T1000 (cell line): ENCODE measurements at places on chromosomes 11 and 22.
A peak's percentile ranks its signal among the peaks of the same experiment; 100 is the strongest.

GRCh38 chr11:117664897-117665296 is 132.1 kb downstream of the DSCAML1 start:
- DNase-seq = no peak

- no peak for DNase-seq
These were observed 1.4 kb downstream of the TENM4 start for GRCh38 chr11:79439410-79439885.

DNA sequence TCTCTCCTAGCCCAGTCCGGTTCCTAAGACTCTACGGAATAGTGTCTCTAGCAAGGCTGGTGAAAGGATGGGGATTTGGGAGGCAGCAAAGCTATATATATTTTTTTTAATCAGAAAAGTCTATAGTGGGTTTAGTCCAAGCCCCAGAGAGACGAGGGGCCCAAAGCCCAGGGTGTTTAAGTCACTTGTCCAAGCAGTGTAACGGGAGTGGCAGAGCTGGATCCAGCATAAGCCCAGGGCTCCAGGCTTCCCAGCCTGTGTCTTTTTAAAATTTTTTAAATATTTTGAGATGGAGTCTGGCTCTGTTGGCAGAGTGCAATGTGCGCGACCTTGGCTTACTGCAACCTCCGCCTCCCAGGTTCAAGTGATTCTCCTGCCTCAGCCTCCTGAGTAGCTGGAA is 6.8 kb downstream of the GRIK4 start:
- no peak for DNase-seq

GRCh38 chr11:66595245-66595904 is 2.4 kb downstream of the CCS start:
- DNase-seq = no peak

DNA sequence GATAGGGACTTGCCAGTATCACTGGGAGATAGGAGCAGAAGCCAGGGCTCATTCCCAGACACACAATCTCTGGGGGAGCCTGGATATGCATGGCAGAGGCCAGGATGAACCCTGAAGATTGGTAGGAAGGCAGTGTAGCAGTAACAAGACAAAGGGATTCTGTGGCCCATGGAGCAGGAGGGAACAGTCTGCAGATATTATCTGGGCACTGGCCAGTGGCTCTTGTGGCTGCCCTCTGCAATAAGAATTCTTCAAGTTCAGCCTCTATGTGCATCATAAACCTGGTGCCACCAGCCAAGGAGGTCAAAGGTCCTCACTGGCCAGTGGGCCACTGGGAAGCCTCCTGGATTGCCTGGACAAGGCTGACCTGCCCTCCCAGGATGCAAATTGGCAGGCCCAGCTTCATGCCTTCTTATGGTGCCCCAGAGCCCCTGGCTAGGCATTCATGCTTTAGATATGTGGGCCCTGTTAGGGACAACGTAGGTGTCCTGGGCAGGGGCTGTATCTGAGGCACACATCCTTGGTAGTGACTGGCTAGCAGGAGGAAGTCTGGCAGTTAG is 29.2 kb downstream of the KCNQ1OT1 start:
- DNase-seq = no peak

DNA sequence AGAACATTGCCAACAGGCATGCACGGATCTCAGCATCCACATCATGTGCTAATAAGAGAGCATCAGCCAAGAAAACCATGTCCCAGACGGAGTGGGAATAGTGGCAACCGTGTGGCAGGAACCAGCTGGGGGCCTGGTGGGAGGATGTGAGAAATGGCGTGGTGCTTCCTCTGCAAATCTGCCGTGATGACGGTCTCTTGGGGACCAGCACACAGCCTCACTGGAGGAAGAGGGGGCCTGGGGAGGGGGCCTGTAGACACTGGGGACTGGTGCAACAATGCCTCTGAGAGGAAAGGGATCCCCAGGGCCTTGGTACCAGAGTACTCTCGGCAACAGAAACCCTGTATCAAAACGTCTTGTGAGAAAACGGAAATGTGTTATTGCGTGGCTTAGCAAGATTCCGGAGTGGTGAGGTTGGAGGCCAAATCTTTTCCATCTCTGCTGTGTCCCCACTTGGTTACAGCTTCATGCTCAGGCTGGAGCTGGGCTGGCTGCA is 154.3 kb upstream of the TBCEL start:
- no peak for DNase-seq

DNA sequence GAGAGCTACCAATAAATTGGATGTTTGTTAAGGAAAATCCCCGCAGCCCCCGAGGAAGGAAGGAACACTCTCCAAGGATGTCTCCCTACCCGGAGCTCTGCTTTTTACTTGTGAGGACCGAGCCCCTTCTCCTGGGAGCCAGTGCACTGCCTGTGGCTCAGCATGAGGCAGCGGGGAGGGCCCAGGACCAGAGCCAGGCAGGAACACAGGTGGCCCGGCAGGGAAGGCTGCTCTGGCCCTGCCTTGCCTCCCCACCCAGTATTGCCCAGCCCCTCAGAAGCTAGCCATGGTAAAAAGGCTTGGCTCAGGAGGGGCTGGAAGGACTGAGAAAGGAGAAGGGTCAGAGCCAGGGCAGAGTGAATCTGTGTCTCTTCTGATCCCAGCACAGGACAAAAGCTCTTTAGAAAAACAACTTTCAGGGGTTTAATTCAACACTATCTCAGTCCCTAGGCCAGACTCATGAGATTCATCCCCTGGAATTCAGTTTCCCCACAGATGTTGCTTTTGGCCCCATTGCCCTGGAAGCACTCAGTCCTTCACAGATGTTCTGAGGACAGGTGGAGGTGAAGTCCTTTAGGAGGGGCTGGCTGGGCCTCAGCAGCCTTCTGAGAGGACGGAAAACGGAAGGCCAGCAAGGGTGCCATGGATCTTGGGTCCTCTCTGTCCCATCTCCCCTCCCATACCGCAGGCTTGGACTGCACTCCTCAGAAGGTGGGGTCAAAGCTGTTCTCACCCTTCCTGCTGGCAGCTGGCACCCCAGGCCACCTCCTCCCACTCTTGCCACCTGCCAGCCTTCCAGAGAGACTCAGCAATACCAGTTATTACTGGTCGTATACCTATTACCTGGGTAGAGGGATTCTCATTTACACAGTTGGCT is 318.9 kb downstream of the NTM start:
- DNase-seq = no peak

- no peak for DNase-seq
These were observed 99.8 kb downstream of the ZBTB16 start for GRCh38 chr11:114159320-114159719.

- peak; percentile 4 for DNase-seq
These were observed 66.8 kb downstream of the LARGE1 start for GRCh38 chr22:33853200-33854097.

- DNase-seq = peak; percentile 23
These were observed 694.7 kb downstream of the NTM start for GRCh38 chr11:132064987-132065620.

DNA sequence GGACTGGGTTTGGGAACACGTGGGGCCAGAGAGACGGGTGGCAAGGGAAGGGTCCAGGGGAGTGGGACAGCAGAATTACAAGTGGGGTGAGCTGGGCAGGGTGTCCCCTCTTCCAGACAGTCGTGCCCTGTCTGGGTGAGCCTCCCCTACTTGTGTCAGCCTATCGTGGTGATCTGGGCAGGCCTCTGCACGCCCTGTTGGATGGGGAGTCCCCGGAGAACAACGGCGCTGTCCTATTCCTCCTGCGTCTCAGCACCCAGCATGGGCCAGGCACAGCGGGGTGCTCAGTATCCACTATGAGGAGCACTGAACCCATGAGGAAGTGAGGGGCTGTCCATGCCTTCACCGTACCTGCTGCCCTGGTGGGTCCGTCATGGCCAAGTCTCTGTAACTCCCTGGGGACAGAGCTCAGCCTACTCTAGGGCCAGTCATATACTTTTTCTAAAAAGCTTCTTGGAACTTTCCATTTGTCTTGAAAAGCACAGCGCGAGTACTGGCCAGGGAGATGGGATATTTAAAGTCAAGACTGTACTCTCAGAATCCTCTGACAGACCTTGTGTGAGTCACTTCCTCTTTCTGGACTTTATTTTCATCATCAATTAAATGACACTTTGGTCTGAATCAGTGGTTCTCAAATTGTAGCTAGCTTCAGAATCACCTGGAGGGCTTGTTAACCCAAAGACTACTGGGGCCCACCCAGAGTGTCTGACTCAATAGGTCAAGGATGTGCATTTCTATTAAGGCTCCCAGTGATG is 81.7 kb upstream of the NECTIN1 start:
- DNase-seq = no peak

DNA sequence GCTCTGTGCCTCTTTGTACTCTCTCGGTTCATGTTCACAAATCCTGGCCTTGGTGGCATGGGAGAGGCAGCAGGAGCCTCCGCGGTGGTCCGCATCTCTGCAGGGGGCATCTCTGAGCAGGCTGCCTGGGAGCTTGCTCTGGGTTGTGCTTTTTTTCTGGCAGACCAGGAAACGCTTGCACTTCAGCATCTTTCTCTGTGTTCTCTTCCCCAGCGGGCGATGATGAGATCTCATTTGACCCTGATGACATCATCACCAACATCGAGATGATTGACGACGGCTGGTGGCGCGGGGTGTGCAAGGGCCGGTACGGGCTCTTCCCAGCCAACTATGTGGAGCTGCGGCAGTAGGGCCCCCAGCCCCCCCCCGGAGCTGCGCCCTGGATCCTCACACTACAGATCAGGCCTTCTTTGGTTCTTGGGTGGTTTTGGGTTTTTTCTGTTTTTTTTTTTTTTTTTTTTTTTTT is 36.5 kb downstream of the CTTN start:
- no peak for DNase-seq

DNA sequence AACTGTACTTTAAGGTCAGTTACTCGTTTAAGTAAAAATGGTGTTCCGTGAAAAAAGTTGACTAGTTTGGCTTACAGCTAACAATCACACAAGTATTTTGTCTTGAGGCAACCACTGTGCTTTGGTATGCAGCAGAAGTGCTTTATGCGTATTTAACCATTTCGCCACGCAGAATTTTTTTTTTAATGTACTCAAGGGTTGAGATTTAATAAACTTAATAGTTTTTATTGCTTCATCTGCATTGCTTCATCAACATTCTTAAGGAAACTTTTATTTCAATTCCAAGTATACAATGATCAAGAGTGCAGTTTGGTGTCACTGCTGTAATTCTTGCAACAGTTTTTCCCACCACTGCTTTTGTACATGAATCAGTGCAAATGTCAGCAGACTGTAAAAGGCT is 66.4 kb downstream of the ZNRF3 start:
- no peak for DNase-seq

GRCh38 chr11:80844110-80844819 is 1403.4 kb upstream of the TENM4 start:
- DNase-seq = no peak

DNA sequence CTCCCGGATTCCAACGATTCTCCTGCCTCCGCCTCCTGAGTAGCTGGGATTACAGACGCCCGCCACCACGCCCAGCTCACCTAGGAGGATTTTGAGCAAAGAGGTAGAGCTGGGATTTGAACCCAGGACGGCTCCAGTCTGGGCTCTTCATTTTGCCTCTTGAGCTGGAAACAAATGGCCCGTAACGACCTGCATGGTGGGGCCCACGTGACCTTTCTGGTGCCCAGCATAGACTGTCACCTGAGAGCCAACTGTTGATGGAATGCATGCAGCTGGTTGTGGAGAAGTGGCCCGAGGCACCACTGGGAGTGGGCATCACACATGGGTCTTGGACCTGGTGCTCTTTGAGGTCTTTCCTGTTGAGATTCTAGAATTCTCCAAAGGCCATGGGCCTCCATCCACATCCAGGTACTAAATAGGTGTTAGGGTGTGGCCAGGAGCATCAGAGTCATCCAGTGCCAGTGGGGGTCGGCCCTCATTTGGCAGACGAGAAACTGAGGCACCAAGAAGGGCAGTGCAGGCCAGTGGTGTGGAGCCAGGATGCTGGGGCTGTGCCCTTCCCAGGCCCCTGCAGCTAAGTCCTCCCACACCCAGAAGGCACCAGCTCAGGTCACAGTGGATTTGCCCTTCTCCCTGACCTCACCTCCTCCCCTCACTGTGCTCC is 3.9 kb downstream of the ATF4 start:
- no peak for DNase-seq

GRCh38 chr22:48143856-48144255 is 1381.4 kb downstream of the TBC1D22A start:
- no peak for DNase-seq
